ENCODE measurements at places on chromosomes 13 and 19. TPM values are rescaled to one million over a fixed set of nuclear protein-coding genes. Genes with fewer than 3 reads are reported as not detected.

DNA sequence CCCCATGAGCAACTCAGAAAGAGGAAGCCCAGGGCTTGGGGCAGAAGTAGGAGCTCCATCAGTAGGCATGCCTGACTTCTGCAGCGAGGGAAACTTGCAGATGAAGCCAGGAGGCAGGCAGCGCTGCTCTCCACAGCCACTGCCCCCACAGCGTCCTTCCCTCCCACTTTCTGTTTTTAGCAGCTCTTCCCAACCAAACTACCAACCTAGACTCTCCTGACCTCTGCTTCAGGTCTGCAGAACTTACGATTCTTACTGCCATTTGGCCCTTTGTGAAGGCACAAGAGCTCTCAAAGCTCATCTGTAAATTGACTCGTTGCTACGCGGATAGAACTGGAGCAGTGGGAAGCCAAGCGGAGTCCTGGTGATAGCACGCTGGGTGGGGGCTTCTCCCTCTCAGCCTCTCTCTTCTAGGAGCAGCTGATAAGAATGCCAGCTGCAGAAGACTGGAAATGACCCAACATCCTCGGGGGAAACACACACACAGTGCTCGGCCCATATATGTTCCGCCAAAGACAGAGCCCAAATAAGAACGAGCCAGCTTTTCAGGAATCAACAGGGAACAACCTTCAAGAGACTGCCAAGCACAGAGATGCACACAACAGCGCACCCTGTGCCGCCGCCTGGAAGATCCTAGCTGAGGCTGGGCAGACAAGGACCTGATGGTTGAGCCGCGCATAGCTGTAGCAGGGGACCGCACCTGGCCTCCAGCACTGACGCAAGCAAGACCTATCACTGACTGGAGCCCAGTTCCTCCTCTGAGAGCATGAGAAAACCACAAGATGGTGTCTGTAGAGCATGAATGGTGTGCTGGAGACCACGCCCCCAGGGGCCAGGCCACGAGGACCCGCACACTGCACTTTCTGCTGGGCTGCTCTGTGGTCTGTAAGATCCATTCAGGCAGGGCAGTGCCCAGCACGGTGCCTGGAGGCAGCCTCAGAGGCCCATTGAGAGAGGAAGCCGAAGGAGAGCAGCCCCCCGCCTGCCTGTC is 15.9 kb upstream of the SLC35E1 start:
- no peak for DNase-seq

GRCh38 chr13:67664502-67664901 is 434.4 kb upstream of the PCDH9 start:
- DNase-seq = no peak

DNA sequence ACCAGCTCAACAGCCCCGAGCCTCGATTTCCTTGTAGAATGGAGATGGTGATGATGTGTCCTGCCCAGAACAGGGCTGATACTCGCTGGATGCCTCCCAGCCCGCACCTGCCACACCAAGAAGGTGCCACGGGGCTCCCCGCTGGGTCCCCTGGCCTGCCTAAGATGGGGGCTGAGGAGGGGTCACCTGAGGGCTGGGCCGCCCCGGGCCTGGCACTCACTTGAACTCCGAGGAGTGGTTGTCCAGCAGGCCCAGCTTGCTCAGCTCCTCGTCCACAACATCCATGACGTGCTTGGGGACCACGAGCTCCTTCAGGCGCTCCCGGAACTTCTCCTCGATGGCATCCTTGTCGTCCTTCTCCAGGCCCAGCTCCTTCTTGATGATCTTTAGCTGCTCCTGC is 14.4 kb downstream of the LONP1 start:
- no peak for DNase-seq

GRCh38 chr19:49153167-49153809 is 1.9 kb downstream of the HRC start:
- no peak for DNase-seq

- no peak for DNase-seq
Measured at GRCh38 chr13:31588316-31588715, 151.0 kb upstream of the RXFP2 start.

- DNase-seq = no peak
Measured at GRCh38 chr13:102770435-102770834, 3.2 kb downstream of the TEX30 start.

- DNase-seq = no peak
Measured at GRCh38 chr13:78736142-78736541, 77.2 kb upstream of the OBI1 start.

GRCh38 chr19:19470579-19470978 is 44.8 kb downstream of the TSSK6 start:
- DNase-seq = no peak

DNA sequence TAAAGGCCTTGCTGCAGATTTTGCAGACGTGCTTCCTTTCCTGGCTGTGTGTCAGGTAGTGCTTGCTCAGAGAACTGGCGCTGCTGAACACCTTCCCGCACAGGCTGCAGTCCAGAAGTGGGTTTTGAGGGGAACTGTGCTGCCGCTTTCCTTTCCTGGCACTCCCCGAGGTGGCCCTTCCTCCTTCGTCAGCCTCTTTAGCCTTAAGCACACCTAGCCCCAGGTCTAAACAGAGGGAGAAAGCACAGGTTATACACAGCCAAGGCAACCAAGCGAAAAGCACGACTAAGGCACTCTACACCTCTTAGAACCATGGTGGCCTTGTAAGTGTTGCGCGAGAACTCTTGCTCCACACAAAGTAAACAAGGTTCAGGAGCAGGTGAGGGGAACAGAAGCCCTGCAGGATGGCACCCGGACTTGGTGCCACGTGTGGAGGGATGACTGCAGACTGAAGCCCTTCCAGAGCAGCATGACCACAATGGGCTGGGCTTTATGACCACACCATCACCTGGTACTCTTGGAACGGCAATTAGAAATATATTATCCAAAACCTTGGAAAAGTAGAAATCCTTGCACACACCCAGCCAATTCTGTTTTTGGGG is 23.6 kb downstream of the ZNF541 start:
- no peak for DNase-seq

- DNase-seq = no peak
Measured at GRCh38 chr19:47168065-47168464, 37.4 kb downstream of the SAE1 start.

- DNase-seq = no peak
Measured at GRCh38 chr13:57991041-57991440, 359.5 kb downstream of the PCDH17 start.

GRCh38 chr19:49339301-49340068 is 4.3 kb downstream of the CD37 start:
- DNase-seq = no peak

- no peak for DNase-seq
Measured at GRCh38 chr19:13051557-13052165, 51.0 kb downstream of the LYL1 start.

DNA sequence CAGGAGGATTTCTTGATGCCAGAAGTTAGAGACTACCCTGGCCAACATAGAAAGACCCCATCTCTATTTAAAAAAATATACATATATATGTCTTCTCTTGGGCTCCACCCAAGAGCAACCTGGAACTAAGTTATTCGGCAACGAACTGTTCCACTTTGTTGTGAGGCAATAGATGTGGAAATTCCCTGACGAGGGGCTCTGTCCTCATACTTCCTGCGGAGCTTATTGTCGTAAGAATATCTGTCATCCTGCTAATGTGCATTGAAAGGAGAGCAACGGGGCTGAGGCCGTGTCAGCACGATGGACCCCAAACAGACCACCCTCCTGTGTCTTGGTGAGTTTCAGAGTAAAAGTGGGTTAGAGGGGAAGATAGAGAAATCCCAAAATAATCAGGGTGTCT is at the start of gene FCAR:
FCAR (plus strand) TSS at position 246 of the 400 bp plus-strand sequence; CDS start at position 301, 55 bp downstream.
- no peak for DNase-seq

GRCh38 chr19:5803752-5804515 is 933 bp upstream of the NRTN start:
- DNase-seq = no peak

DNA sequence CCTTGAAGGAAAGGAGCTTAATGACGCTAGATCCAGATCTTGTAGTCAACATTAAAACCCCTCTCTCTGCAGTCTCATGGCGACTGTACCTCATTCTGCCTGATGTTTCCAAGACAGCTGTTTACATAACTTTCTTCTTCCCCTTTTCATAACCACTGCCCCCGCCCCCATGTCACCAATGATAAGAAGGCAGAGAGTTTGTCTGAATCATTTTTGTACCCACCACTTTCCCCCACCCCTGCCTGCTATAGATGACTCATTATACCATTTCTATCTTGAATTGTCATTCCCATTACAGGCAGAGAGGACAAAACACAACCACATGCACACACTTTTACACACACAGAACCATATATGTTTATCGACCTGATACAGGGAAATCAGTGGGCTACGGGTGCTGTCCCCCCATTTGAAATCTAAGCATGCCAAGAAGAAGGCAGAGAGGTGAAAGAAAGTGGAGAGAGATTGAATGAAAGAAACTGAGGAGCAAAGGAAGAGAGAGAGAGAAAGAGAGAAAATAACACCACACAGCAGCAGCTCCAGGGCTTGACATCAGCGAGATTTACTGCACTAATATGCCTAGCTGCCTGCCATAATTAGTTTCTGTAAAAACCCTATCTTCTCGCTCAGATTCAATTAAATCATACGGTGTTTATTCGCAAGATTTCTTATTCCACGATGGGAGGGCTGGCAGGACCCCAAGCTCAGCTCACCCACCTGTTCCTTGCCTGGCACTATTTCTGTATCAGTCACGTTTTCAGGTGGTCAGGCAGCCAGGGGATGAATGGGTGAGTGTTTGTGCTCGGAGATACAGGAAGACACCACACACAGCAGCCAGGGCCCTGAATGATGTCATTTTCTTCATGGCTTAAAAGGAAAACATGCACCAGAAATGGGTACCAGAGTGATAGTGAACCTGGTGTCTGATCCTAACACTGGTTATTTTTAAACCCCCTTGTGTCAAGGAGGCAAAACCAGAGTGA is 114.3 kb upstream of the SERP2 start:
- no peak for DNase-seq

DNA sequence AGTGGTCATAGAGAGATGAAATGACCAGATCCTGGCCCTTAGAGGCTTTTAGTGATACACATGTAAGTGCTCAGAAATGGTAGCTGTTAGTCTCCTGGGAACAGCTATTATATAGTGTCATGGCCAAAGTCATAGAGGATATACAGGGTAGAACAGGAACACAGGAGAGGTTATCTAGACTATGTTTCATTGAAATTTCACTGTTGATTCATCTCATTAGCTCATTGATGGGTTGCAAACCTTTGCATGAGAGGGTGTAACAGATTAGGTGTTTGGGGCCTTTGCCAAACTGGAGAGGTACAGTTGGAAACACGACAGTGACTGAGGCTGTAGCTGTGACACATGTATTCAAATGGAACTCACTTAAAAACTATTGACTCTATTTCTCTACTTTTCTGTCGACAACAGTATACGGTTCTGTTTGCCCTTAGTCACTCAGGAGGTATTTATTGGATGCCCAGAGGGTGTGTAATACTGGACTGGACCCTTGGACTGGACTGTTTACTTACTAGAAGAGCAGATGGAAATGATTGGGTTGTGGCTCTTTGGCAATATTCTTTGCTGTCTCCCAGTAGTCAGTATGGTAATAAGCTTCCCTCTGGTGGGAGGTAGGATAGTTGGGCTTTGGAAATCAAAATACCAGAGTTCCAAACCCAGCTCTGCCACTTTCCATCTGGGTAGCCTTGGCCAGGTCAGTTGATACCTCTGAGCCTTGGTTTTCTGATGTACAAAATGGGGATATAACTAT is 29.8 kb downstream of the ARHGAP35 start:
- peak; percentile 71 for DNase-seq

- no peak for DNase-seq
Measured at GRCh38 chr19:33252971-33253370, 27.3 kb upstream of the SLC7A10 start.

- no peak for DNase-seq
Measured at GRCh38 chr19:17335575-17335974, 920 bp upstream of the ANO8 start.

DNA sequence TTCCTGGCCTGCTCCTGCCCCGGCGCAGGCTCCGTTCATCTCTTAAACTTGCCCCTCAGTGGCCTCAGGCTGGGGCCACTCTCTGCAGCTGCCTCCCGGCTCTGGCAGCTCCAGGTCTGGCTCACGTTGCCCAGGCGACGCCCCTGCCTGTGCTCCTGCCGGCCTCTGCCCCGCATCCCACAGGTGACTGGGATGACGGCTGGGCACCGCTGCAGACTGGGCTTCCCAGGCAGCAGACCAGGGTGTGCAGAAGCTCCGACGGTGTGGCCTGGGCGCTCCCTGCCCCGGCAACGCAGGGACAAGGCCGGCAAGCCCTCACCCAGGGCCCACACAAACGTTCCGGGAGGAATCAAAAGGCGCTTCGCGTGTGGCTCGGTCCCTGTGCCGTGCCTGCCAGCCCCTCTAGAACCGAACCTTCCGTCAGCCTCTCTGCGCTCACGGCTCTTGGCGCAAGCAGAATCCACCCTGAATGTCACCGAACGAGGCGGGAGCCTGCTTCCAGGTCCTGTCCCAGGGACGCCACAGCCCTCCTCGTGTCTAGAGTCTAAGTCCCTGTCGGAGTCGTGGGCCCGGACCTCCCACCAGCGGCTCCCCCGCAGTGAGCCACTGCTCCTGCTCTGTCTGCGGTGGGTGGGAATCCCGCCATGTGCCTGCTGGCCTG is 64.8 kb downstream of the MLLT1 start:
- no peak for DNase-seq

The CYP4F22 gene
- total RNA-seq = not detected

The ADGRE3 gene
- not detected for total RNA-seq

The ATP8B3 gene
- total RNA-seq = 4.6 TPM

Measured in epithelial cell of proximal tubule (primary cell).